Stimulated activated CD8-positive, alpha-beta memory T cell treated with anti-CD3 and anti-CD28 coated beads, Interleukin-2, amount 100 ng/mL, for 1 hour (primary cell): ENCODE measurements at places on chromosomes 16 and 17.

GRCh38 chr17:49029801-49030200 is 32.6 kb downstream of the IGF2BP1 start:
- no peak for DNase-seq

DNA sequence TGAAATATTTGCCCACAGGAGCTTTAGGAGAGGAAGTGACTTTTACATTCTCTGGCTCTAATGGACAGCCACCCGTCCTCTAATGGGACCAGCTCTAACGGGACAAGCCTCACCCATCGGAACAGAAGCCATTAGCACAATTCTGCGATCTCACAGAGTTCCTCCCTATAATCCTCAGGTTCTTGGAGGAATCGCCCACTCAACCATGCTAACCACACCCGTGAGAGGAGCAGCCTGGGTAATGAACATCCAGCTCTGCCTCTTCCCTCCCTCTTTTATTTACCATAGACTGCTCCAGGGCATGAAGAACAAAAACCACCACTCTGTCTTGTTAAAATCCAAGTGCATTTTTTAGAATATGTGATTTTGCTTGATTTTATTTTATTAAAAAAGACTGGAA is 6.8 kb downstream of the SLC35B1 start:
- no peak for DNase-seq

GRCh38 chr16:68954911-68955635 is 111.7 kb downstream of the TANGO6 start:
- no peak for DNase-seq

DNA sequence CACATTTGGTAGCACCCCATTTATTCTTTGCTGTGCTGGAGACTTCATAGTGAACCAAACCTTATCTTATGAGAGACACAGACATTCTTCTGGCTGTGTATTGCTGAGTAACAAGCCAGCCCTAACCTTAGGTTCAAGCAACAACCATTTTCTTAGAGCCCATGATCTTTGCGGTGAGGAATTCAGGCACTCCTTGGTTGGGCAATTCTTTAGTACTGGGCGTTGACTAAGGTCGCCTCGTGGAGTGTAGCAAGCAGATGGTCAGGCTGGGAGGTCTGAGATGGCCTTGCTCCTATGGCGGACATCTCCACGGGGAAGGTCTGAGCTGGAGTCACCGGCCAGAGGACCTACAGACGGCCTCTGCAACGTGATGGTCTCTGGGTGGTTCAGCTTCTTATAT is 43.1 kb downstream of the ARSG start:
- DNase-seq, result no peak

GRCh38 chr16:79740252-79740651 is 139.7 kb upstream of the MAF start:
- DNase-seq, result no peak

GRCh38 chr17:31374094-31374447 is 17.4 kb upstream of the RAB11FIP4 start:
- DNase-seq, result no peak

- DNase-seq, result no peak
These were observed 43.4 kb downstream of the ADCY7 start for GRCh38 chr16:50309527-50310307.

DNA sequence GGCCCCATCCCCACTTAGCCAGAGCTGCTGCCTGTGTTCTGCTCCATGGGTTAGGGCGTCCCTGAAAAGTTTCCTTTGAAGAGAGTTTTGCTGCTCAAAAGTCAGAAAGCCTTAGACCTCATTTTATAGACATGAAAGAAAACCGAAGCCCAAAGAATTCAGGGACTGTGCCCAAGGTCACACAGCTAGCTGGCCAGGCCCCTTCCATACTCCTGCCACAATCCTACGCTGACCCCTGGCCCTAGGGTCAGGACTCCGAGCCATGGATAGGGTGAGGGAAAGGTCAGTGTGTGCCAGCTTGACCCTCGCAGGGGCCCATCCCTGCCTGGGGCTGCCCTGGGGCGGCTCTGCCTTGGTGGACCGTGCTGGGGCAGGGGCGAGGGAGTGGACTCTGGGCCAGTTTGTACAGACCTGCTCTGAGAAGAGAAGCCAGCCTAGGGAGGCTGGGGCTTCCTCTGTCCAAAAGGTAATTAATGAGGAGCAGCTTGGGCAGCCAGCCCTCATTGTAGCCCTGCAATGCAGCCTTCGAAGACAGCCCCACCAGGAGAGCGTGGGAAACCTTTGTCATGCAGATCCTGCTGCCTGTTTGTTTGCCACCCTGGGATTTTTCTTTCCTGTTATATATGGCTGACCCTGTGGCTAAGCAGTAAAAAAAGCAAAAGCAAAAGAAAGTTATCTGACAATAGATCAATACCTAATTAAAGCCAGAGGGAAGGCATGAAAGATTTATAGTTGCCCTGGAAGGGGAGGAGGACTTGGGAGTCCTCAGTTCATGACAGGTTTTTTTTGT is 37.4 kb downstream of the RHBDL3 start:
- DNase-seq, result no peak

DNA sequence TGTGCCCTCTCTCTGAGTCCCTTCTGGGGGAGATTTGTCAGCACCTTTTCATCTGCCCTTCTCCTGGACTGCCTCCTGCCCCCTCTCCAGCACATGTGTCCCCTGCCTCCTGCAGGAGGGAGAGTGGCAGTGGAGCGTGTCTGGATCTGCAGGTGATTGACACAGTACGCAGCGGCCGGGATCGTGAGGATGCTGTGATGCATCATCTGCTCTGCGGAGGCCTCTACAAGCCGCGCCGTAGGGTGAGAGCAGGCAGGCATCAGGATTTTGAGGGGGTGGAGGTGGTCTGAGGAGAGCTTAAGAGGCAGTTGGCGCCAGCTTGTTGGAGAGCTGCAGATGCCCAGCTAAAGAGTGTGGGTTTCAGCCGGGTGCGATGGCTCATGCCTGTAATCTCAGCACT is 10.9 kb downstream of the SLC9A5 start:
- no peak for DNase-seq

- no peak for DNase-seq
These were observed 17.2 kb upstream of the RCVRN start for GRCh38 chr17:9922012-9922848.

DNA sequence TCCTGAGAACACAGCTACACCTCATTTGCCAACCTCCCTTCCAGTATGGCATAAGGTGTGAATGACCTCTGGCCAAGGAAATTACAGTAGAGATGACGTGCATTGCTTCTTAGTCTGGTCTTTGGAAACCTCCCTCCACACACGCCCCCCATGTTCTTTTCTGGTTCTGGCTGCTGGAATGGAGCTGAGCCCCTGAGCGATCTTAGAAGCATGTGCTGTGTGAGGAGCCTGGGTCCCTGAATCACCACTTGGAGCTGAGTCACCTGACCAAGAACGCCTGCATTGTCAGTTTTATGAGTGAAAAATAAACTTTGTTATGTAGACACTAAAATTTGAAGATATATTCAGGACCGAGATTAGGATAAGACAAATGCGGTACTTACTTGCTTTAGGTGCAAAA is 51.4 kb downstream of the HS3ST3A1 start:
- DNase-seq, result no peak

DNA sequence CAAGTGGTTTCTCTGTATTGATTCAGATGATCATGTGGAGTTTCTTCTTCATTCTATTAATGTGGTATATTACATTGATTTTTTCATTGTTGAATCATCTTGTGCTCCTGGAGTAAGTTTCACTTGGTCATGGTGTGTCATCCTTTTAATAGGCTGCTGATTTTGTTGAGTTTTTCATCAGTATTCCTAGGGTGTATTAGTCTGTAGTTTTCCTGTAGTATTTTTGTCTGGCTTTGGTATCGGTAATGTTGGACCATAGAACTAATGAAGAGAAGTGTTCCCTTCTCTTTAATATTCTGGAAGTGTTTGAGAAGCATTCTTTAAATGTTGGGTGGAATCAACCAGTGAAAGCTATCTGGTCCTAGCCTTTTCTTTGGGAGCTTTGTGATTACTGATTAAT is 99.0 kb downstream of the OMG start:
- DNase-seq, result no peak

DNA sequence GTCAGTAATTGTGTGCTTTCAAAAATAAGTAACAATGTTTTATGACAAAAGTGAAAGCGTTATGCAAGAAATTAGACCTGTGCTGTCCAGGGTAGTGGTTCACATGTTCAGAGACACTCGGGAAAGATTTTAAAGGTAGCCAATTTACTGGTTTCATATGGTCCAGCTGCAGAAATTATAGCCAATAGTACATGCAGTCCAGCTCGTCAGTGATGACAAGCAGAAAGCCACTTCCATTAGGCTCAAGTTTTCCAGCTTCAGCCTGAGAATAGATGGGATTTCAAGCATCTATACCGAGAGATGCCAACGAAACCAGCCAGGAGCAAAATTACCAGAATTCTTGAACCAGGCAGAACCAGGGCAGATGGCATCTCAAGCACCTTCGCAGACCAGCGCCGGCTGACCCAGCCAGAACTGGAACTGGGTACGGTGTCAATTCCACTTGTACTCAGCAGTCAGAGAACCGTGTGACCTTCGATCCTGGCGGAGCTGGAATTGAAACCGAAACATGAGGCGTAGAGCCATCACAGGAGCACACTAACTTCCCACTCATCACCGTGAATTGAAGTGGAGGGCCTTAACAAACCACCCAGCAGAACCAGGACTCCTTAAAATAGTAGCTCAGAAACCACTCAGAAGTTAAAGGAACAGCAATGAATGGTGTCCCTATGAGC is 207.9 kb upstream of the HSBP1 start:
- DNase-seq, result no peak

- DNase-seq, result no peak
These were observed 223.2 kb upstream of the DYNLRB2 start for GRCh38 chr16:80317599-80318037.

GRCh38 chr16:17488506-17488905 is 17.7 kb upstream of the XYLT1 start:
- DNase-seq, result no peak

DNA sequence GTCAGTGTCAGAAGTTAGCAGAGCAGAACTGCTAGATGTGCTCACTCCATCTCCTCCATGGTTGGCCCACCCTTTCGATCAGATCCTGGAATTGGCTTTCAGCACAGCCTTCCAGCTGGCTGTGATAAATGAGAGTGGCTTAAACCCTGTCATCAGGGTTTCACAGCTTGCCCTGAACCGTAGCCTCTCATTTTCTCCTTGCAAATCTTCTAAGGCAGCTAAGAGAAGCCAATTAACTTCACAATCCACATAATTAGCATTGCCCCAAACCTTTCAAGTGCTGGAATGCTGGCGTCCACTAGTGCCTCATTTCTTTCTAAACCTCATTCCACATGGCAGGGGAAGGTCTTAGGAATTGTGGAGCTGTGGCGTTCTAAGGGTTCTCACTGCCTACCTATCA is 21.7 kb downstream of the MILR1 start:
- no peak for DNase-seq

DNA sequence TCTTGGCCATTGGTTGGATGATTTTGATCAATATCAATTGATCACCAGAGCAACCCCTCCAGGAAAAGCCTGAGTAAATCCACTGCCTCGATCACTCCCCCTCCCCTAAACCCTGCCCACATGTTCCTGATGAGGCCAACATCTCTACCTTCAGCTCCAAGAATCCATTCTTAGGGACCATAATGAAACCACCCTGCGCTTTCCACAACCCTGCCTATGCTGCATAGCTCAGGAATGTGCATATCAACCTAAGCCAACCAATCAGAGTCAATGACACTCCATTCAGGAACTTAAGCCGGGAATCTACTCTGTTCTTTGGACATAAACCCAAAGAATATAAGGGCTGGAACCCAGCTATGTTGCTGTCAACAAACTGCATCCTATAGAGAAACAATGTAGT is 86.3 kb downstream of the MYH11 start:
- no peak for DNase-seq

GRCh38 chr16:76947749-76948148 is 243.2 kb upstream of the MON1B start:
- no peak for DNase-seq

GRCh38 chr16:80583466-80583865 is 42.7 kb downstream of the DYNLRB2 start:
- no peak for DNase-seq

DNA sequence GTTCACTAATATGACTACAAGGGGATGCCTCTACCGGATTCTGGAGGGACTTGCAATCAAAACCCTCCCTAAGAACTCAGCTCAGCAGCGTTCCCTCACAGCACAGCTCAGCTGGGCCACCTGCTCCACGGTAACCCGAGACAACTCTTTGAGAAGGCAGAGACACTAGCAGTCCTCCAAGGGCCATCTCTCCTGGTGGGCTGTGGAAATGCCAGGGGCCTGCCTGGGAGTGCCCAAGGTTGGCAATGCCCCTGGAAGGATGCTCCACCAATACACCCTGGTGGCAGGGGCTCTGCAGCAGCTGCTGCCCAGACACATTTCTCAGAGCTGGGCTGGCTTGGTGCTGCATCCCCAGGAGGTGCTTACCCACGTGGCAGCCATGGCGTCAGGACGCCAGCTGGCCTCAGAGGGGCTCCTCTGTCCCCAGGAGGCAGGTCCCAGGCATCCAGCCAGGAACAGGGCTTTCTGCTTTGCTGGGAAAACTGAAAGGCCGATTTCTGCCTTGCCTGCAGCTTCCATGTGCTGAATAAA is 16.5 kb downstream of the CDIP1 start:
- DNase-seq, result no peak

- DNase-seq, result no peak
These were observed 466 bp upstream of the HSF4 start for GRCh38 chr16:67163999-67164558.

DNA sequence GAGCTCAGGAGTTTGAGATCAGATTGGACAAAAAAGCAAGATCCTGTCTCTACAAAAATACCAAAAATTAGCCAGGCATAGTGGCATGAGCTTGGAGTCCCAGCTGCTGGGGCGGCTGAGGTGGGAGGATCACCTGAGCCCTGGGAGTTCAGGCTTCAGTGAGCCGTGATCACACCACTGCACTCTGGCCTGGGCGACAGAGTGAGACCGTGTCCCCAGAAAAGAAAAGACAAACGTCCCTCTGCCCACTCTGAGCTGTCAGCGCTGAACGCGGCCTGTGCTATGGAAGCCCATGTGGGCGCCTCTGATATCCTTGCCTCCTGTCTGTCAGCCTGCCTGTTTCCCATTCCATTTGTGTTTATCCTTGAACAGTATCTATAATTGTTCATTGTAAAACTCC is 50.7 kb downstream of the FOXK2 start:
- no peak for DNase-seq

GRCh38 chr16:15899538-15900100 is 11.2 kb upstream of the CEP20 start:
- no peak for DNase-seq

- no peak for DNase-seq
These were observed 80.0 kb downstream of the LMF1 start for GRCh38 chr16:890716-891352.

- DNase-seq, result no peak
These were observed 22.1 kb downstream of the FCSK start for GRCh38 chr16:70476272-70477020.

GRCh38 chr17:50076591-50077235 is 18.4 kb upstream of the PDK2 start:
- DNase-seq, result no peak

DNA sequence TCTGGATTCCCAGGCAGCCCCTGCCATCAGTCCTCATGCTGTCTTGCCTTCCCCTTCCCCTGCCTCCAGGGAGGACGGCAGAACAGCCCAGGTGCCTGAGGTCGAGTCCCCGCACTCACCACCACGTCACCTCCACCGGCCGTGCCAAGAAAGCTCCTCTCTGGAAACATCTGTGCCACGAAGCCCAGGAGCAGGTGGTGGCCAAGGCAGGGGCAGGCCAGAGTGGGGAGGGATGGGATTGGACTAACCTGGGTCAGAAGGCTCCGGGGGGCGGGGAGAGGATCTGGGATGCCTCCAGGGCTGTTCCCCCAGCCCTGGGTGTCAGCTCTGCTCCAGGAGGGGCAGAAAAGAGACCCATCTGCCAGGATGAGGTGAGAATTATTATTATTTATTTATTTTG is 7.4 kb upstream of the DPEP1 start:
- no peak for DNase-seq
